AG09309 (cell line): ENCODE measurements at places on chromosomes 16 and 17.

DNA sequence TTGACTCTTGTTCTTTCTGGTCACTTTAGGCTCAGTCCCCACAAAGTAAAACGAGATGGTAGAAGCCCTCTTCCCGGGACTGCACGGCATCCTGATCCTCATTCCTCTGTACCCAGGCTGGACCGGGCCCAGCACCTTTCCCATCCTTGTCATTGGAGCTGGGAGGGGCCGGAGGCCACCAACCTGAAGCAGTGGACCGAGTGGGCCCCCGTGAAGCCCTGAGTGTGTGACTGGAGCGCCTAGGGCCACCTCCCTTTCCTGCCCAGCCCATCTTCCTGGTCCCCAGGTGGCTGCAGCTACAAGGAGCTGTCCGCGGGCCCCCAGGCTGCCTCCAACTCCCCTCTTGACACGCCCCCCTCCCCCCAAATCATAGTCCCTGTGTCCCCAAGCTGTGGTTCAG lies 17.1 kb upstream of the CD300A start:
- no peak for DNase-seq

GRCh38 chr17:8729860-8730259 lies 14.8 kb downstream of the CCDC42 start:
- no peak for DNase-seq

- DNase-seq = no peak
Measured at GRCh38 chr17:34598161-34598776, 18.9 kb downstream of the TMEM132E start.

DNA sequence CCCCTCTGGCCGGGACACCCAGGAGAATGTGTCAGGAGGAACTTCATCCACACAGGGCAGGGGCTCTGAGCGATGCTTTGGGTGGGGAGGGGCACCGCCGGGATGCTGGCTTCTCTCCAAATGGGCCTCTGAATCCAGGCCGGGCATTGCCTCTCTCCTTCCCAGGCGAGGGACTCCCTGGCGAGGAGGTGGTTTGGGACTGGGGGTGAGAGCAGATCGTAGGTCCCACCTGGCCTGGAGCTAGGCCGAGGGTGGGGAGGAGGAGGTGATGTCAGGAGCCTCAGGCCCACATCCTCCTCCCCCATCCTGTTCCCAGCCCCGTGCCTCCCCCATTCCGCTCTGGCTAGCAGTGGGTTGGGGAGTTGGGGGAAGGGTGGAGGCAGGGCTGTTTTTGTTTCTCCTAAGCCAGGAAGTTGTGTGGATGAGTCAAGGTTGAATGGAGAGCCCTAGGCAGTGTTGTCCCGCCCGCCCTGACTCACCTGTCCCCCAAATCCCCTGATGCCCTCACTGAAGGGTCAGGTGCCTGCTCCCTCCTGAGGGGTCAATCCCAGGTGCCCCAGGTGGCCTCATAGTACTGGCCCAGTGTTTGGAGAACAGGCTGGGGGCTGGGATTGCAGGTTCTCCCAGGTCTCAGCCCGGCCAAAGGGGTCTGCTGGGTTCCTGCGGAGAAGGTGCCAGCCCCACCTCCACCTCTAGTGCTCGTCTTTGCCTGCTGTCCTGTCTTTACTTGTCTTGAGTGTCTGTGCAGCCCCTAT lies 2.8 kb downstream of the GRB7 start:
- no peak for DNase-seq

GRCh38 chr17:66525338-66525737 lies 222.9 kb downstream of the PRKCA start:
- no peak for DNase-seq
